Liver (tissue), 10 donors: ENCODE measurements at places on chromosomes 13 and 19.
A peak's percentile ranks its signal among the peaks of the same experiment; 100 is the strongest.

DNA sequence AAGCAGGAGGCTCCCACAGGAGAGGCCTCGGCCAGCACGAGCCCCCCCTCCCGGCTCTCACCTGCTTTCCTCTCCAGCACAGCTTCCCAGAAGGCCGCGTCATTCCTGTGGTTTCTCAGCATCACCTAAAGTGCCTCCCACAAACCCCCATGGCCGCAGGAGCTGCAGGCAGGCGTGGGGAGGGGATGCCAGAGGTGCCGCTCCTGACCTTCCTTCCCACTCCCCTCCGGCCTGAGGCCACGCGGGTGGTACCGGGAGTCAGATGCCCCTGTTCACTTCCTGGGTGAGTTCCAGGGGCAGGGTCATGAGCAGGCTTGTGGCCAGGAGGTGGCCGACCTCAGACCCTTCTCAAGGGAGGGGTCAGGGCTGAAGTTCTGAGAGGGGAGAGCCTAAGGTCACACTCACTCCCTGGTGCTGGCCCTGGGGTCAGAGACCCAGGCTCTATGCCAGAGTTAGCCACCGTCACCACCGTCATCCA, 14.4 kb upstream of the NPAS1 start:
- peak; percentile 34 for DNase-seq

GRCh38 chr19:18023622-18024251, 15.8 kb downstream of the ARRDC2 start:
- DNase-seq, result peak; percentile 51

GRCh38 chr13:71772361-71772760, 94.6 kb downstream of the DACH1 start:
- DNase-seq, result no peak

GRCh38 chr13:29493796-29494195, 101.7 kb downstream of the SLC7A1 start:
- no peak for DNase-seq

GRCh38 chr13:51781246-51782022, 22.5 kb downstream of the DHRS12 start:
- no peak for DNase-seq

DNA sequence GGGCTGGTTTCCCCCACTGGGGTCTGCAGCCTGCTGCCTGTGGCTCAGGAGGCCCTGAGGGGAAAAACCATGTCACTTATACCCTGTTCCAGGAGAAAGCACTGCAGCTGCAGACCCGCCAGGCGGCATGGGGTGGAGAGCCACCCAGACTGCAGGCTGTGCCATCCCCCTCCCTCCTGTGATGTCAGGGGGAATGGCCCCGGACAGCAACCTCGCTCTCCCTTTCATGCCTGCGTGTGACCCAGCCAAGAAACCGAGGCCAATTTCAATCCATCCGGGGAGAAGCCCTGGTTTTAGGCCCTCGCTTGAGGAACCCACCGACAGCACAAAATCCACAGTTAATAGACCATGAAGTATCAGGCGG, 37.2 kb upstream of the MATK start:
- DNase-seq, result no peak

GRCh38 chr13:45101327-45102018, 18.8 kb upstream of the GTF2F2 start:
- DNase-seq, result no peak

- no peak for DNase-seq
Measured at GRCh38 chr13:74442751-74443150, 308.5 kb upstream of the KLF12 start.

DNA sequence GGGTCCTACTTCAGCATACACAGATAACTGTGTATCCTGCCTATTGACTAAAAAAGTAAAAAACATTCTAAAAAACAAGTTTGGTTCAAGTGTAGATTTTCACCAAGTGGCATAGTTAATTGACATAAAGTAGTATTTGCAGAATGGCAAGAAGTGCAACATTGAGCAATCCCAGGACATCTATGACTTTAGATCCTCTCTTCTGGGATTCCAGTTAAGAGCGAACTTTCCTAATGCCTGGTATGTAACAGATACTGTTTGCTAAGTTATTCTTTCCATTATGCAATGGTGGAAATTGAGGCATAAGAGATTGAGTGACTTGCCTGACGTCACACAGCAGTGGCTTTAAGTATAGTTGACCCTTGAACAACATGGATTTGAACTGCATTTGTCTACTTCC, 96.1 kb downstream of the ZMYM2 start:
- DNase-seq, result no peak

DNA sequence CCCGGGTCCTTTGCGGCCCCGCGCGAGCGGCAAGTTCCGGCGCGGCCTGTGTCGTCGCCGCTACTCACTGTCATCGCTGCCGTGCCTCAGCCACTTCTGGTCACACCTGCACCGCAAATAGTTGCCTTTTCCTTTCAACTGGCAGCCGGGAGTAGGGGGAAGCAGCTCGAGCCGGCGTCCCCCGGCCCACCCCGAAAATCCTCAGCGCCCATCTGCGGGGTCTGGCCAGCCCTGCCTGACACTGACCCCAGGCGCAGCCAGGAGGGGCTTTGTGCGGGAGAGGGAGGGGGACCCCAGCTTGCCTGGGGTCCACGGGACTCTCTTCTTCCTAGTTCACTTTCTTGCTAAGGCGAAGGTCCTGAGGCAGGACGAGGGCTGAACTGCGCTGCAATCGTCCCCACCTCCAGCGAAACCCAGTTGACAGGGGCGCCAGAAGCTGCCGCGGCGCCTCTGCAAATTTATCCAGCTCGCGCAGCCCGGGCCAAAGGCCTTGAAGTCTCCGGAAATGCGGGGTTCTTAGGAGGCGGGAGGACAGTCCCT, 1.7 kb downstream of the PDX1 start:
- DNase-seq, result no peak

DNA sequence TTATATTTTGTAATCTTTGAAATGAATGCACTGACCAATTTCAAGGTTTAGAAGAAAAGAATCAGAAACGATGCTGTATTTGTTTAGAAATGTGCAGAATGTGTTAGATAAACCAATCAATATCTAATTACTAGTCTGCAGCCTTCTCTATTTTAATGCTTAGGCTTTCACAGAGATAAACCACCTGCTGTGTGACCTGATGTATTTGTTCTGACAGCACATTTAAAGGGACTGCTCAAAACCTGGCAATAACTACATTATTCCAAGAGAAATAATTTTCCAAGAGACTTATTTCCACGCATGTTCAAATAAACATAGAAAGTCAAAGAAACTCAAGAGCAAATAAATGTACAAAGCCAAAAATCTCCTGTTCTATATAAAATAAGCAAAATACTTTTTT, 641.6 kb upstream of the PCDH20 start:
- no peak for DNase-seq

GRCh38 chr13:72505376-72505775, 222.1 kb downstream of the MZT1 start:
- DNase-seq, result no peak

DNA sequence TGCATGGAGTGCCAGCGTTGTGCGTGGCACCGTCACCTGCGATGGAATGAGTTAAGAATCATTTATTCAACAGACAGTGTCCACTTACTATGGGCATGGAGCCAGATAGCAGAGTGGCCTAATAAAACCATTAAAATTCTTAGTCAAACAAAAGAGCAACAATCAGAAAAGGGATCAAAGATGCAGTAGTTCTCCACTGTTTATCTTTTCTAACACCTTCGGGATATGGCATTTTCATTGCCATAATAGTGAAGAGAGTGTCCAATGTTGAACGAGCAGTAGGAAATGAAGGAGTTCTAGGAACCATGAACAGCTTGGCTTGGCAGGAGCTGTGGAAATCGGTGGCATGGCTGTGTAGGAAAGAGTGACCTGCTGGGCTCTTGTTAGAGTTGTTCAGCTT, 2.0 kb downstream of the TNFSF11 start:
- DNase-seq, result no peak

DNA sequence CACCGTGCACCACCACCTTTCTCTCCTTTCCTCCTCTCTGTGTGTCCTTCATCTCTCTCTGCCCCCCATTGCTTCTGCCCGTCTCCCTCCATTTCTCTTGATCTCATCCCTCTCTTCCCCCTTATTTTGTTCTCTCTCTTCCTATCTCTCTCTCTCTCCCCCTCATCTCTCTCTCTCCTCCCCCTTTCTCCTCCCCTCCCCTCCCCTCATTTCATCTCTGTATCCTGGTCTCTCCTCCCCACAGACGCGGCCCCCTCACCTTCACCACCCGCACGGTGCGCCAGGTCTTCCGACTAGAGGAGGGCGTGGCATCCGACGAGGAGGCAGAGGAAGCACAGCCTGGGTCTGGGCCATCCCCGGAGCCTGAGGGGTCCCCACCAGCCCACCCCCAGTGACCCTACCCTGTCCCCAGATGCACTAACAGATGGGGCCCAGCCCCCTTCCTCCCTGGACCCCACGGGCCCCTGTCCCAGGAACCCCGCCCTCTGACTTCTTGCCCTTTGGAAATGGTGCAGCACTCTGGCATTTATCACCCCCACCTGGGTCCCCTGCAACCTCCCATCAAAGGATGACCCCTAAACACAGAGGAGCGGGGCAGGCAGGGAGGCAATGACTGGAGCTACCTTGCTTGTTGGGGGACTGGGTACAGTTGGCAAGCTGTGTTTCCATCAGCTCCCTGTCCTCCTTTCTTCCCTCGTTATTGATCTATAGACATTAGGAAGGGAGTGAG, 19.6 kb downstream of the KCNC3 start:
- no peak for DNase-seq

DNA sequence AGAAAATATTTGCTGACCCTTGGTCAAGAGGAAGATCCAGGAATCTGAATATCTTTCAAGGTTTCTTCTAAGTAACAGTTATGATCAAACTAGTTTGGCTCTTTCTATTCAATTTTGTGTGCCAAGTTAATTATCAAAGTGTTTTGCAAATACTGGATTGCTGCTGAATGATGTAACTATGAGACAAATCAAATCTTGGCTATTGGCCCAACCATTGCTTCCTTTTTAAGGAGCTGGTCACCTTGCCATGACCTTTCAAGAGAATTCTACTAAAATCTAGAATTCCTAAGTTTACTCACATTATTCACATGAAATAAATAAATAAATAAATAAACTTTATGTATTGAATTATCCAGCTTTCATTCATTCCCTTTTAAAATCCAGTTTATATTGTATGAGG, 371.8 kb downstream of the SLITRK6 start:
- DNase-seq, result no peak

DNA sequence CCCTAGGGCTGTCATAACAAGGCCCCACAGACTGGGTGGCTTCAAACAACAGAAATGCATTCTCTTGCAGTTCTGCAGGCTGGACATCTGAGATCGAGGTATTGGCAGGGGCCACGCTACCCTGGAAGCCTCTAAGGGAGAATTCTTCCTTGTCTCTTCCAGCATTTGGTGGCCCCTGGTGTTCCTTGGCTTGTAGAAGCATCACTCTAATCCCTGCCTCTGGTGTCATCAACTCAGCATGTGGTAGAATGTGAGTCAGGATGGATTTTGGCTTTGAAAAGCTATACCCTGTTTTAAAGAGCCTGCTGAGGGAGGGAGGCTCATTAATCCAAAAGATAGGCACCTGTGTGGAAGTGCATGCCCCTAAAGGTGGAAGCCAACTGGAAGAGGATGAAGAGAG, 7.9 kb upstream of the GGACT start:
- DNase-seq, result no peak

GRCh38 chr13:28621449-28621848, 37.5 kb upstream of the POMP start:
- DNase-seq, result no peak

GRCh38 chr13:106561551-106562170, 6.3 kb downstream of the ARGLU1 start:
- no peak for DNase-seq

DNA sequence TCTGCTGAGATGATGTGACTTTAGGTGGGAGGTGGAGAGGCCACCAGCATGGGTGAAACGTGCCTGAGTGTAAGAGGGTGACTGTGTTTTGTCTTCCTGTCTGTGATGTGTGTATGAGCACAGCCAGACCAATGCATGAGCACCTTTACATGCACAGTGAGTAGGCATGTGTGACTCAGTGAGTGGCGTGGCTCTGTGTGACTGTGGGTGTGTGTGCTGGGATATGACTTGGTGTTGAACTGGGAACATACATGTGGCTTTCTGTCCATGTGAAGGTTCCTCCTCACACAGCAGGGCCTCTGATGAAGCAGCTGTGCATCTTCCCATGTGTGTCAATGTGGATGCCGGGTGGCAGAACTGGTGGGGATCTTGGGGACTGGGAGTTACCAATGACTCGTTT, 19.9 kb upstream of the LGALS13 start:
- DNase-seq, result no peak

DNA sequence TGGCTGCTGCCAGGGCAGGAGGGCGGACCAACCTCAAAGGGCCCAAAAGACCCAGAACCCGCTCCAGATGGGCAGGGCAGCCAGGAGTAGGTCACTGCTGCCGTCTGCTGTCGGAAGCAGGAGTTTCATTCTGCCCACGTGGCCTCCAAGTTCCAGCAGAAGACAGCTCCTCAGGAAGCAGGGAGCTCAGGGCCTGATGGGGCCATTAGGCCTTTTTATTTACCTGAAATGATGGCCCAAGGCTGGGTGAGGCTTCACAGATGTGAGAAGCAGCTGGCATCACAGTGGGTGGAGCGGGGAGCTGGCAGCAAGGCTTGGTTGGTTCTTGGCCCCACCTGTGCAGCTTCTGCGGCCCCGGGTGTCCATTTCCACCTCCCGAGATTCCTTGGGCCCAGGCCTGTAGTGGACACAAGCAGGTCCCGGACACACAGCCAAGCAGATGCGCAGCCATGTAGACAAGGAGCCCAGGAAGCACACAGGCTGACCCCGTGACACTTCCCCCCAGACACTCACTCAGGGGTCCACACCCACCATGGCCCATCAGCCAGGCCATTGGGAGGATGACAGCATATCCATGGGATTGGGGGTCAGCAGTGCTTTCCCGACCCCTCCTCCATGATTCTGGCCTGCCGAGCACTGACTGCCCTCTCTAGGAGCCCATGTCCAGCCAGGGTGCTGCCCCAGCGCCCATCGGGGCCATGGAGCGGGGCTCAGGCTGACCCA, 26.4 kb downstream of the C13orf46 start:
- DNase-seq, result no peak

DNA sequence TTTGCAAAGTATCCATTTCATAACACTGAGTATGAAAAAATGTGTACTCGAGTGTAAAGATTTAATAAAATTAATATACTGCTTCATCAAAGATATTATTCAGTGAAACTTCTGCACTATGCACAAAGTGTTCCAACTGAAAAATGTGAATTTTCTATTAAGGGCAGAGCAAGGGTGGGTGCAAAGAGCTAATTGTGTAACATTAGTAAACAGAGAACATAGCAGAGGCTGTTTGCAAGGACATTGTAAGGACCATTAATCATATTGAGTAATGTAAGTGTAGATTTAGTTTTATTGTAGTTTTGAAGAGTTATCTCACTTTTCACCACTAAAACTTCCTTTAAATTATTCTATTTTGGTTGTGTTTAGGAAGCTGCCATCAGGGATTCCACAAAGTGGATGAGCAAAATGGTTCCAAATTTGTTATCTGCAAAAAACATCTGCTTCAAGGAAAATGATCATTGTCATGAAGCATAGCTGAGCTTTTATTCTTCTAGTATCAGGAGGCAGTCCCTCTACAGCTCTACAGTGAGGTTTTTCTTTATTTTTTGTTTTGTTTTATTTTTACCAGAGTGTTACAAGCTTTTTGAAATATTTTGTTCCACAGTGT, 1375.4 kb downstream of the SLITRK1 start:
- DNase-seq, result no peak

GRCh38 chr19:30332445-30333234, 39.5 kb upstream of the ZNF536 start:
- no peak for DNase-seq
